ENCODE measurements at places on chromosomes 12 and 14.

- DNase-seq = no peak
Measured at GRCh38 chr12:21828136-21828775, 53.8 kb upstream of the KCNJ8 start.

GRCh38 chr14:90490720-90491050, 93.9 kb downstream of the CALM1 start:
- DNase-seq = no peak

- no peak for DNase-seq
Measured at GRCh38 chr12:74193191-74193590, 344.4 kb upstream of the ATXN7L3B start.

GRCh38 chr12:40054555-40055227, 51.2 kb downstream of the SLC2A13 start:
- no peak for DNase-seq

DNA sequence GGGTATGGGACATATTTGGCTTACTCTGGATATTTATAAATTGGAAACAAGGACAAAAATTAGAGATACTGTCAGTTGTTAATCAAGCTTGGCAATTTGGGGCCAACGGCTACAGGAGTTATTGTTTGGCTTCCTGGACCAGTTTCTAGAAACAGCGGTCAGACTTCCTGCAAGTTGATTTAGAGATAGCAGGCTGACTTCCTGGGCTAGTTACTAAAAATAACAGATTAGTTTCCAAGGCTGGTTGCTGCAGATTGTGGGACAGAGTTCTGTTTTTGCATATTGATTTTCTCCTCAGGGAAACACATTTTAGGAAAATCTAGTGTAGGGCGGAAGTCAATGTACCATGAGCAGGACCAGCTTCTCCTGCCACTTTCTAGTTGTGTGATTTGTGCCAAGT, 144.0 kb upstream of the TMPO start:
- no peak for DNase-seq

GRCh38 chr12:2341051-2341751, 288.4 kb downstream of the CACNA1C start:
- no peak for DNase-seq

DNA sequence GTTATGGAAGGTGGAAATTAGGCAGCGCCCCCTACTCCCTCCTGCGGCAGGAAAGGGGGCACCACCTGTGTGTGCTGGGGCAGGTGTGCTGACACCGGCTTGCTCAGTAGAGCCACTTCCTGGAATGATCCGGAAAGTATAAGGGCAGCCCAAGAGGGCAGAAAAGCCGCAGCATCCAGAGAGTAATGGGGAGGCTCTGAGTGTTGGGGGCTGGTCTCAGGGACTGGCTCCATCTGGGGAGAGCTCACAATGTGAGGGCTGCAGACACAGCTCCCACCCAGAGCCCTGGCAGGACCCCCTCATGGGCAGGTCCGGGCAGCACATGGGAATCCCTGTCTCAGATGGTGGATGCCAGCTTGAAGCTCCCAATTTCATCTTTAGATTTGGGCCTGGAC, 187.6 kb upstream of the C14orf180 start:
- no peak for DNase-seq

- no peak for DNase-seq
Measured at GRCh38 chr12:65821336-65821735, 2.9 kb upstream of the HMGA2 start.

GRCh38 chr12:40325349-40325960, 100.7 kb downstream of the LRRK2 start:
- no peak for DNase-seq

DNA sequence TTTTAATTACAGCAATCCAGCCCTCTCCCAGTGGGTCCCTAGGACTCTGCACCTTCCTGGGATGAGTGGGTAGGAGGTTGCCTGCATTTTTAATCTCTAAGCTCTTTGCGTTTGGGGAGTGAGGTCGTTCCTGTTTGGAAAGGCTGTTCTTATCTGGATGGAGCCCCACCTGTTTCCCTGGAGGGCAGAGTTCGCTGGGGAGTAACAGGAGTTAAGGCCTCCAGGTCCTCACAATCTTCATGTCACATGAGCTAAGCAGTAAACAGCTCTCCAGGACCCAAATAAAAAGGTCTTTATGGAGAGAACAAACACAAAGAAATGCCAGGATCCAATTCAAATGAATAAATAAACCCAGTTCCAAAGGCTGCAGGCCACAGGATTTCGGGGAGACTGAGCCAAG, 56.0 kb upstream of the RFLNA start:
- no peak for DNase-seq

DNA sequence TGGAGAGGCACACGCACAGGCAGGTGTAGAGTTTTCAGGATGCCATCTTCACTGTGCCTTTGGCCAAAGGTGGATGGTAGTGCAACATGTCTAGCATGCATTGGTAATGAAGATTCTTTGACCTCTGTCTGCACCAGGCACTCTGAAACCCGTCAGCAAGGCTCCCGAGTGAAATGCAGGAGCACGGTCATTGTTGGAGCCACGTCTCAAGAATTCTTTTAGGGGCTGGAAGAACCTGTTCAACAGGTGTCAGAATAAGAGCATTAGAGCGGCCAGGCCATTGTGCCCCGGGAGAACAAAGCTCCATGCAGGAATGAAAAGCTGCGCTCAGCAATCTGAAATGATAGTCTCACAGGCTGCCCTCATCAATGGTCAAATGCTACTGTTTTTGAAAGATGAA, 40.2 kb upstream of the DICER1 start:
- DNase-seq = no peak

GRCh38 chr12:460261-461230, 807 bp downstream of the B4GALNT3 start:
- DNase-seq = peak; percentile 25

DNA sequence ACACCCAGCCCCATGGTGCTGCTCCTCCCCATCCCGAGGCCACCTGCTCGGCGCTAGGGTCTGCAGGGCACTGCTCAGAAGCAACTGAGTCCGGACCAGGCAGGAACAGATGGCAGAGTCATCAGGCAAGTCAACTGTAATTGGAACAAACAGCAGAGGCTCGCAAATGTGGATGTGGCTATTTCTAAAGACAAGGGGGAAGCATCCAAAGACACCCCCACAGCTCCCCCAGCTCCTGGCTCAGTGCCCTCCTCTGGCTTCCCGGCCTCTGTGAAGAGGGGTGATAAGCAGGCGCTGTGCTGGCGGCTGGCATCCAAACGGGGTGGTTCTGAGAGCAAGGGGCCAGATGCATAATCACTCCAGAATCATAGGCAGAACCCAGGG, 125.6 kb downstream of the PIWIL1 start:
- no peak for DNase-seq

- no peak for DNase-seq
Measured at GRCh38 chr12:50545786-50546185, 41.0 kb downstream of the DIP2B start.

GRCh38 chr12:129494766-129495165, 409.1 kb downstream of the TMEM132D start:
- DNase-seq = no peak

DNA sequence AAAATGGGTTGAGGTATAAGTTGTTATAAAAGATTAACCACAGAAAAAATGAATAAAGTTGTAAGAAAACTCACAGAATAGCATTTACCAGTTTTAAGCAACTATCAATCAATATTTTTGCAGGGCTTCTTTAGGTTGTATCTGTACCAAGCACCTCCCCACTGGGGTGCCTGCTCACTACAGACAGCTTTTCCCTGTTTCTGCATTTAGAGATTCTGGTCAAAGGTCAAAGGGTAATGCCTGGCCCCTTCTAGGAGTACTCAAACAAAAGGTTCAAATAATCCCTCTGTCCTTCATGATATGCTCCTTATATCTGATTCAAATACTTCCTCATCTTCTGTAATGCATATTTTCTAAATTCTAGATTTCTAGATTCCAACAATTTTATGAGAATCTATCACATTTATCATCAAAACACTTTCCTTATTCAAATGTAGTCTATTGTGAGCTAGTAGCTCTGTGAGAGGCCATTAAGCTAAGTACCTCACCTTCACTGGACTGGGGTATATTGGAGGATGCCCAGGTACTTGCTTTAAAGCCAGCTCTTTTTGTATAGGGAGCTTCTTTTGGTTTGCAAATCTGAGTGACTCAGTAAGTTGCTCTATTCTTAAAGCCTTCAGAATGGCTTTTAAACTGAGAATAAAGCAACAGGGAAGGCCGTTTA, 120.7 kb upstream of the PTPRB start:
- no peak for DNase-seq

GRCh38 chr14:90730206-90730766, 85.9 kb downstream of the TTC7B start:
- no peak for DNase-seq

GRCh38 chr12:26106347-26106746, 18.5 kb downstream of the BHLHE41 start:
- DNase-seq = no peak

Data from effector CD4-positive, alpha-beta T cell (primary cell).